C1 segment of cervical spinal cord (tissue), 14 donors: ENCODE measurements at places on chromosomes 3 and 15.

DNA sequence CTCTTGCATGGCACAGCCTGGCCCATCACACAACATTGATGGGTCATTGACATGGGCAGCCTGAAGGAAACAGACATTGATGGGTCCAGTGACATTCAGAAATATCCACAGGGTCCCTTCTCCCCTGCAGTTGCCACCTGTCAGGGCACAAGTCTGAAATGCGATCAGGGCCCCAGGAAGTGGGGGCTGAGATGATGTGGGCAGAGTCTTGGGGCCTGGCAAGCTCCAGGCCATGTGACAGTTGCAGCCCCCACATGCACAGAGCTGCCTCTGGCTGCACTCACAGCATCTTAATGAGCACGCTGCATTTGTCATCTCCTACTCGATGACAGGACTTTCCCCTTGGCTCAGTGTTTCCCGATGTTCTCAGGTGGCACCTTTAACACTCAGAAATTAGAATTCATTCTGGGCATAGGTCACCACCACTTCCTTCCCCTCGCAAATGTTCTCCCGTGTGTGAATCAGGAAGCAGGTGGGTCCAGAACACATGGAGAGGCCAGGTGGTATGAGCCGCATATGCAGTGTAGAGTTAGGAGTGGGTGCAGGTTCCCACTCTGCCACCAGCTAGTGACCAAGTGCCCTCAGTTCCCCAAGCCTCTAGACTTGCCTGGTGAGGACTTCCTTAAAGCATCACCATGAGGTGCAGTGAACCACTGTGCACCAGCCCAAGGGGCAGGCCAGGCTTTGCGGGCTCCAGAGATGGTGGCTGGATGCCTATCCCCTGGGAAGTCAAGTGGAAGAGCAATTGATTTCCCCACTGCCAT, 1.6 kb upstream of the TXNRD3 start:
- DNase-seq, result no peak

GRCh38 chr3:40173227-40173721, 136.2 kb upstream of the EIF1B start:
- DNase-seq, result peak; percentile 65

DNA sequence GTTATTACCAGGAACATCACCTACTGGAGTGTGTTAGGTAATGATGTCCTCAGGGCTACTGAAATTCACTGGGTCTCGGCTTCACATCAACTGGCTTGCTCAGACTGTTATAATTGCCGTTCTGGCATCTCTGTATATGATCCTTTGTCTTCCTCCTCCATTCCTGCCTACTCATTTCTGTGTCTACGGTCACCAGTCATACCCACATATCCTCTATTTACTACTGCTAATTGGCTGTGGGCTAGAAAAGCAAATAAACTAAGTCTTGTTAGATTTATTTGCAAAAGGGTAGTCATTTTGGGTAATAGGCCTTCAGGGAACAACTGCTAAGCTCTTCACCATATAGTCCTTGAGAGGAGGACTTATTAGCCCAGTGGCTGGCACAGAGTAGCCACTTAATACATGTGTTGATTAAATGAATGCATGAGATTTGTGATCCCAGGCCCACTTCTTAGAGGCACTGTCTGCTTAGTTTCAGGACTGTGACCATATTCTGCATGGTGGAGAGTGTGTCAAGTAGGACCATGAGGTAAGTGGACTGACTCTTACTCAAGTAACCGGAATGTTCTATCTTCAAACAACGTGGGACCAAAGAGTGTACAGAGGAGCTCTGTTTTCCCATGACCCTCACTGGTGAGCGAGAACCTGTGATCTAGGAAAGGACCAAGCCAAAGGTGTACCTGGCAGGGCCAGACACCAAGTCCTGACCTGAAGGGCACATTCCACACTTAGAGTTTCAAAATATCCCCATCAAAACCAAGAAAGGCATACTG, 13.2 kb downstream of the ZDHHC3 start:
- no peak for DNase-seq

- DNase-seq, result no peak
These were observed 539.2 kb downstream of the VGLL3 start for GRCh38 chr3:86451749-86452148.

- DNase-seq, result no peak
These were observed 112.6 kb downstream of the DNAJB8 start for GRCh38 chr3:128353991-128354687.

GRCh38 chr3:2851361-2851760, 258.8 kb downstream of the IL5RA start:
- no peak for DNase-seq

DNA sequence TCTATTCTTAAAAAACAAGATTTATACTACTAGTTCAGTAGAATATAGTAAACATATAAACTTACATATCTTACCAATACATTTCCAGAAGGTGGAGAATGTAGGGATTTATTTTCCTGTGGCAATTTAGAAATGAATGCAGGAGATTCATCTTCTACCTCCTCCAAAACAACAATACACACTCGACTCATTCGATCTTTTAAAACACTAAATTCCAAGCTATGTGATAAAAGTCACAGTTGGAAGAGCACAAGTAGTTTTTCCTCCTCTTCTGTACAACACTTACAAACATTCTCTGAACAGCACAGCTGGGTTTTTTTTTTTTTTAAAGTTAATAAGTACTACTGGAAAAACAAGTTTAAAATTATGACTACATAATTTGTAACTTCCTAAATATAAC, 1.4 kb downstream of the ANKRD28 start:
- DNase-seq, result no peak

DNA sequence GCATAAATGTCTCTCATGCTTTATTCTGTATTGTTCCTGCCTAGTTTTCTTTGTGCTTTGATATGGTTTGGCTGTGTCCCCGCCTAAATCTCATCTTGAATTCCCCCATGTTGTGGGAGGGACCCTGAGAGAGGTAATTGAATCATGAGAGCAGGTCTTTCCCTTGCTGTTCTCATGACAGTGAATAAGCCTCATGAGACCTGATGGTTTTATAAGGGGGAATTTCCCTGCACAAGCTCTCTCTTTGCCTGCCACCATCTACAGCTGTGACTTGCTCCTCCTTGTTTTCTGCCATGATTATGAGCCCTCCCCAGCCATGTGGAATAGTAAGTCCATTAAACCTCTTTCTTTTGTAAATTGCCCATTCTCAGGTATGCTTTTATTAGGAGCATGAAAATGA, 1596.6 kb downstream of the SI start:
- no peak for DNase-seq

DNA sequence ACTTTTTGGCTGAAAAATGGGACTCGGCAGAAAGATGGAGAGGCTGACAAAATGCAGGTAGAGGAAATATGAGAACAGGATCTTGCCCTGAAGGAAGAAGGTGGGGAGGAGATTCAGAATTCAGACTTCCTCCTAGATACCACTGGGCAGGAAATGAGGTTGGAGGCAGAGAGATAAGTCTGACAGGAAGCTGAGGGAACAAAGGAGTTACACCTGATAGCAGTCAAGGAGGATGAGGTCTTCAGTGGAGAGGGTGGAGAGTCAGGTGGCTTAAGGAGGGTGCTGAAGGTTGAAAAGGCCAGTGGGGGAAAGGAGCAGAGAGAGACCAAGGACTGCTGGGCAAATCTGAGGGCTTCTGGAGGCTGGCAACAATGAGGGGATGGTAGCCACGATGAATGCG, 56.8 kb downstream of the CCR4 start:
- DNase-seq, result no peak

DNA sequence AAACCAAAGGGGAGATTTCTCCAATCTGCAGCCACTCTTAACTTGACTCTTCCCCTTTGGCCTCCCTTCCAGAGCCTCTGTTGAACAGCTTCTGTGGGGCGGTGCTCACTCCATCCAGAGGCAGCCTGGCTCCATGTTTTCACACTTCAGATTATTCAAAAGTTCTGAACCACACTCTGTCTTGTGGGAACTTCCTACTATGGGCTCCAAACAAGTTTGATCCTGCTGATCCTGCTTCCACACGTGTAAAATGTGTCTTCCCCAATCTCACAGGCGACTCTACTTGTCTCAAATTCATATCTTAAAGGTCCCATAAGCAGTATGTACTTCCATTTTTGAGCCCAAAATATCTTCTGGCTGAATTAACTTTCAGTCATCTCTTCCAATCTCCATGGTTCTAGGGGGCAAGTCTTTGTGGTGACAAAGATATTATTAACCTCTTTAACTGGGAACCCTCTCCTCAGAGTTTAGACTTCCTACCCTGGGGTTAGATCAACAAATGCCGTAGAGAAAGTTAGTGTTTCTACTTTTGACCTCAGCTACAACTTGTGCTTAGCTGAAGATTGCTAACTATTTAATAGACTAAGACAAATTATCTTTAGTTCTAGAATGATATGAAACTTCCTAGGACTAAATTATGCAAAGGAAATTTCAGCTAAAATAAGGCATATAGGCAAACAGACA, 176.3 kb upstream of the BCL6 start:
- no peak for DNase-seq

DNA sequence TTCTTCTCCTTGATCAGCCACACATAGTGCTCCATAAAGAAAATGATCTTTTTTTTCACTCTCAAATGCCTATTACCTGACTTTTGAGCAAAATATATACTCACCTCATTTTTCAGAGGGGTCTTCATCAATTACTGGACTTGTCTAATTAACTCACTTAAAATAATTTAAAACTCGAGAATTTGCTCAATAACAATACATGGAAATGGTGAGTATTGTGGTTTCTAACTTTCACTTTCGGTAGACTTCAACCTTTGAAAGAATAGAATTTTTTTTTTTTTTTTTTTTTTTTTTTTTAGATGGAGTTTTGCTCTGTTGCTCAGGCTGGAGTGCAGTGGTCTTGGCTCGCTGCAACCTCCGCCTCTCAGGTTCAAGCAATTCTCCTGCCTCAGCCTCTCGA, 17.7 kb upstream of the EPHB1 start:
- no peak for DNase-seq

- DNase-seq, result no peak
These were observed 55.8 kb upstream of the SETMAR start for GRCh38 chr3:4247391-4247790.

- peak; percentile 50 for DNase-seq
These were observed 7.5 kb upstream of the ALAS1 start for GRCh38 chr3:52190294-52191074.

DNA sequence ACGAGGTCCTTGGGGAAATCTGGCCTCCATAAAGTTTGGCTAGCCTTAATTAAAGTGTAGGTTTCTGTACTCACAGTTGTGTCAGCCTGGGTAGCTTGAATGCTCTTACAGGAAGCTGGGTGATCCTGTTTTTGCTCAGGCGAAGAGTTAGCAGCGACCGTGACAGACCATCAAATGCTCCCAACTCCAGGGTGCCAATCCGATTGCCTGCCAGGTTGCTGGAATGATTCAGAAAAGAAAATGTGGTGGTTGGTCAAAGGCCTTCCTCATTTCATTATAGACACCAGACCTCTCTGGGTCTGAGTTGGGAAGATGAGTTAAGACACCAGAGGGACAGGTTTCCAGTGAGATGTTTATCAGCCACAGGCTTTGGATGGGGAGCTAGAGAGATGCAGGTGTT, 86.0 kb downstream of the LRIG1 start:
- DNase-seq, result no peak

DNA sequence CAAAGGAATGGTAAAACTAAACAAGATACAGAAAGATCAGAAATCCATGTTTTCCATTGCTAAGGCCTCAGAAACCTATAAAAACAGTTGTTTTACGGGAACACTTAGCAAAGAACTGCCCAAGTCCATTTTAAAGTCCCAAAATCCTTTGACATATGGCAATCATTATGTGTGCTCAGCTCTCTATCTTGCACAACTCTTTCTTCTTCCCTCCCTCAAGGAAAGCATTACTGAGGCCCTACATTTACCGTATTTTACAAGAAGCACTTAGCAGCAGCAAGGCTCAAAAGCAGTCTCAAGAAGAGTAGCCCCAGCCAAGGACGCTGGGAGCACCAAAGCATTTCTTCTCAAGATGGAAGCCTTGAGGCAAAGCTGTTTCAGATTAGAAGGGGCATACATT, 169.6 kb upstream of the LRTM1 start:
- DNase-seq, result no peak

- no peak for DNase-seq
These were observed 350.9 kb upstream of the POU1F1 start for GRCh38 chr3:87627316-87627715.

GRCh38 chr3:53650928-53651661, 156.7 kb downstream of the CACNA1D start:
- no peak for DNase-seq

- no peak for DNase-seq
These were observed 168.9 kb downstream of the XXYLT1 start for GRCh38 chr3:195101927-195102608.

DNA sequence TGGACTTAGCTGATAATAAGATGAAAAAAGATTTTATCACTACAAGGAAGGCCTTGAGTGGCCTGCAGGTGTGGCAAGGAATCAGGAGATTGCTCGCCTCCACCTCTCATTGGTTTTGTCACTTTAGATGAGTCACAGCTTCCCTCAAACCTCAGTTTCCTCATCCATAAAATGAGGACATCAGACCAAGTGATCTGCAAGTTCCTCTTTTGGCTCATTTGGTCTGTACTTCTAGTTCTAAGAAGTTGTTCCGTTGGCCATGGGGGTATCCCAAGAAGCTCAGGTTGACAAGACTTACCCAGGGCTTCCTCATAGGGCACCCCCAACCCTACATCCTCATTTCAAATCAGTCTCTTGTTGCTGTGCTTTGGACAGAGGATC, 254.1 kb downstream of the UACA start:
- no peak for DNase-seq

DNA sequence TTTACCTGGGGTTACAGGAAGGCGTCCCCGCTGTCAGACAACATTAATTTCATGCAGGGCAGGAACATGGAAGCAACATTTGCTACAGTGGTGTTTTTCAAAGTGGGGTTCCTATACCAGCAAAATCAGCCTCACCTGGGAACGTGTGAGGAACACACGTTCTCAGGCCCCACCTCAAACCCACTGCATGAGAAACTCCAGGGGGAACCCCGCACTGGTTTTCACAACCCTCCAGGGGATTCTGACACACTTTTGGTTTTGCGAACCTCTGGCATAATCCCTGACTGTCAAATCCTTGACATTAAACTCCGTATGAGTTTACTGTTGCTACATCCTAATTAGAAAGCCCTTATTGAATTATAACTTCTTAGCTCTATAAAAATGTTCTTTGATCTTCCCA, 127.7 kb downstream of the LRRK1 start:
- no peak for DNase-seq

GRCh38 chr3:171776839-171777583, 33.3 kb downstream of the PLD1 start:
- no peak for DNase-seq
